ENCODE measurements at places on chromosomes 6 and 20. TPM values are rescaled to one million over a fixed set of nuclear protein-coding genes. Genes with fewer than 3 reads are reported as not detected.
A peak's percentile ranks its signal among the peaks of the same experiment; 100 is the strongest.

- H3K27ac ChIP-seq: no peak overlapping the region
- H3K4me3 ChIP-seq: no peak overlapping the region
- no peaks in the 10 kb centered on the region for H3K36me3 ChIP-seq
These were observed 10.3 kb downstream of the C20orf203 start for GRCh38 chr20:32663335-32664011.

GRCh38 chr6:142705054-142705453 lies 239.9 kb downstream of the HIVEP2 start:
- no peak for DNase-seq
- no peaks in the 10 kb centered on the region for H3K36me3 ChIP-seq
- no peak overlapping the region for H3K4me3 ChIP-seq

DNA sequence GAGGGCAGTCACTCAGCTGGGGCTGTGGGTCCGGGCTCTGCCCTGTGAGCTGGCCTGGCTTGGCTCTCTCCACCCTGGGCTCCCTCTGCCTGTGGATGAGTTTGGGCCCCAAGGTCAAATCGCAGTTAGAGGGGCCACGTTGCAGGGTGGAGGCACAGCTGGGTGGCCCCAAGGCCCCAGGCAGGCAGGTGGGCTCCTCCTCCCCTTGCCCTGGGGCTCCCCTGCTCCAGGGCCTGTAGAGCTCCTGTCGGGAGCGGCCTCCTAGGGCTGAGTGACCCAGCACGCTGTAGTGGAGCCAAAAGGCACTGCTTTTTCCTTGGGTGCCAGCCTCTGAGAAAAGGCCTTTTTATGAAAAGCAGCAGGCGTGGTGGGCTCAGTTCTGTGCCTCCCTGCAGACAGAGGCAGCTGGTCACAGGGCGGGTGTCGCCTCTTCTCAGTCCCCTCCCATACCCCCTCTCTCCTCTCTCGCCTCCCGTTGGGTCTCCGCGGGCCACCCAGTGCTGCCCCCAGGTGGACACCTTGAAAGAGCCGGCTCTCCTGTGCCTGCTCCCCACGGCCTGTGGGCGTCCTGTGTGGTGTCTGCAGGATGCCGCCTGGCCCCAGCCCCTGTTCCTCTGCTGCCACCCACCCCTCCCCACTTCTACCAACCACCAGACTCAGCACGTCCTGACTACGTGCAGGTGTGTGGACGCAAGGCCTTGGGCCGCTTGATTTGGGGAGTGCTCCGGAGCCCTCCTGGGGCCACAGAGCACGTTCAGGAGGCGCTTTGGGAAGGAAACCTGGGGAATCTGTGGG lies 13.2 kb downstream of the SS18L1 start:
- H3K4me3 ChIP-seq: no peak overlapping the region
- H3K27me3 ChIP-seq: no peaks in the 10 kb centered on the region
- H3K27ac ChIP-seq: no peak overlapping the region

SLC17A2 gene
- total RNA-seq: not detected

PMEPA1 gene
- total RNA-seq: 1,302 TPM

REM1 gene
- not detected for total RNA-seq

DNA sequence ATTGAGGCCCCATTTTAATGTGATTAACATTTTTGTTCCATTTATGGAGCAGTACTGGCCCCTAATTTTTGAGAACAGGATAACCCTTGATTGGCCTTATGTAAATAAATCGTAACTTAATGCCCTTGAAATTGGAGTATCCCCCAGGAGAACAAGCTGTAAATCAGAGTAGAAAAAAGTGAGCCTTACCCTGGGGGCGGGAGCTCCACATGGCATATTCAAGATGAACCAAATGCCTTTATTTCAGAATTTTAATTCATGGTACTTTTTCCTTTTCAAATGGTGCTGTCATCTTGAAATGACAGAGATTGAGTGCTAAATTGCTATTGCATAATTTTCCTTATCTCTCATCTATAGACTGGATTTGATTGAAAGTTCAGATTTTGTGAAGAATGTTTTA lies 809.5 kb upstream of the FLRT3 start:
- no peaks in the 10 kb centered on the region for H3K36me3 ChIP-seq
- H3K27ac ChIP-seq: no peak overlapping the region
- H3K27me3 ChIP-seq: no peaks in the 10 kb centered on the region
- no peak overlapping the region for H3K4me3 ChIP-seq
- DNase-seq: no peak

GRCh38 chr6:17472653-17473183 lies 79.3 kb downstream of the CAP2 start:
- H3K36me3 ChIP-seq: no peaks in the 10 kb centered on the region
- H3K27ac ChIP-seq: no peak overlapping the region
- DNase-seq: no peak
- H3K4me3 ChIP-seq: no peak overlapping the region
- peaks cover 7% of the 10 kb centered on the region for H3K4me1 ChIP-seq

CRISP2 gene
- not detected for total RNA-seq

GRCh38 chr6:145816392-145816791 lies 1.8 kb upstream of the FBXO30 start:
- no peak for DNase-seq
- peaks cover 20% of the 10 kb centered on the region for H3K36me3 ChIP-seq
- no peak overlapping the region for H3K4me3 ChIP-seq
- H3K27me3 ChIP-seq: no peaks in the 10 kb centered on the region

DNA sequence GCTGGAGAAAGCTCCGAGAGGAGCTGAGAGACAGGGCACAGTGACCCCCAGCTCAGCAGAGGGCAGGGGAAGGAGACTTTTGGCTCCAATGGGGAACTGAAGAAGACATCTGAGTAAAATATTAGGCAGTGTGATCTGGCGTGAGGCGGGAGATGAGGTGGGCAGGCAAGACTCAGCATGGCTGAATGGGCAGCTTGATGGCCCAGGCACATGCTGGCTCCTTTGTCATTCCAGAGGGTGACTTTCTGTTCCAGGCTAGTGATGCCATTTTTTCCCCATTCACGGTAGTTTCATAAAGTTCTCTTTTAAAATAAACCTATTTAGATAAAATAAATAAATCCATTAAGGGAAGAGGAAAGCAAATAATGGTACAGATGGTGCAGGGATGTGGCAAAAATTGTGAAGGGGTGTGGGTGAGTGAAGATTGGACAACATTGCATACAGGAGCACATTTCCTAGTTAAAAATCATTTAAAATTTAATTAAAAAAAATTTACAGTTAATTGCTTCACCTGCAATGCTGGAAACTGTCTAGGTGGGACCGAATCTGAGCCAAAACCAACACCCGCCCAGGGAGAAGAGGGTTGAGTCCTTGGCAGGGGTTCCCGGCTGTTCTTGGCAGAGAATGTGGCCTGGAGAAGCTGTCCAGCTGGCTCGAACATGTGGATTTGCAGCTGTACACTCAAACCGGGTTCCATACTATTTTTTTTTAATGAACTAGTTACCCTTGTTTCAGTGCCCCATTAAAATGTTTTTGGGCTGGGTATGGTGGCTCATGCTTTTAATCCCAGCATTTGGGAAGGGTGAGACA lies 41.7 kb upstream of the PRELID3B start:
- no peak overlapping the region for H3K4me3 ChIP-seq
- peaks cover 85% of the 10 kb centered on the region for H3K27me3 ChIP-seq
- DNase-seq: no peak
- no peaks in the 10 kb centered on the region for H3K36me3 ChIP-seq
- no peaks in the 10 kb centered on the region for H3K4me1 ChIP-seq
- no peak overlapping the region for H3K27ac ChIP-seq

FAM83B gene
- 22.2 TPM for total RNA-seq

- no peak overlapping the region for H3K27ac ChIP-seq
- no peaks in the 10 kb centered on the region for H3K4me1 ChIP-seq
- no peak overlapping the region for H3K4me3 ChIP-seq
- H3K27me3 ChIP-seq: no peaks in the 10 kb centered on the region
- DNase-seq: no peak
These were observed 22.8 kb upstream of the SCGN start for GRCh38 chr6:25629198-25629576.

SLC32A1 gene
- total RNA-seq: not detected

ADGRF4 gene
- 7.3 TPM for total RNA-seq

TSPO2 gene
- not detected for total RNA-seq

- no peaks in the 10 kb centered on the region for H3K36me3 ChIP-seq
- peaks cover 52% of the 10 kb centered on the region for H3K27me3 ChIP-seq
- no peak overlapping the region for H3K4me3 ChIP-seq
- H3K4me1 ChIP-seq: peaks cover 8% of the 10 kb centered on the region
- no peak overlapping the region for H3K27ac ChIP-seq
These were observed 6.9 kb upstream of the PRND start for GRCh38 chr20:4714818-4715217.

GRCh38 chr6:145836772-145837171 lies 22.2 kb upstream of the FBXO30 start:
- no peak overlapping the region for H3K27ac ChIP-seq
- H3K4me1 ChIP-seq: no peaks in the 10 kb centered on the region
- no peak overlapping the region for H3K4me3 ChIP-seq
- H3K27me3 ChIP-seq: no peaks in the 10 kb centered on the region
- DNase-seq: no peak

- peak; percentile 19 for DNase-seq
- peak within 1 kb of the TSS; percentile 53 for H3K4me3 ChIP-seq
- no peaks in the 10 kb centered on the region for H3K27me3 ChIP-seq
- H3K27ac ChIP-seq: no peak within 1 kb of the TSS
These were observed at the start of gene DDO for GRCh38 chr6:110415086-110415916. Gene DDO, minus strand, starts transcription at chr6:110415575. Its CDS starts 2,113 bp downstream, at chr6:110413462.

NKAIN2 gene
- not detected for total RNA-seq

CDSN gene
- total RNA-seq: 0.35 TPM

DNA sequence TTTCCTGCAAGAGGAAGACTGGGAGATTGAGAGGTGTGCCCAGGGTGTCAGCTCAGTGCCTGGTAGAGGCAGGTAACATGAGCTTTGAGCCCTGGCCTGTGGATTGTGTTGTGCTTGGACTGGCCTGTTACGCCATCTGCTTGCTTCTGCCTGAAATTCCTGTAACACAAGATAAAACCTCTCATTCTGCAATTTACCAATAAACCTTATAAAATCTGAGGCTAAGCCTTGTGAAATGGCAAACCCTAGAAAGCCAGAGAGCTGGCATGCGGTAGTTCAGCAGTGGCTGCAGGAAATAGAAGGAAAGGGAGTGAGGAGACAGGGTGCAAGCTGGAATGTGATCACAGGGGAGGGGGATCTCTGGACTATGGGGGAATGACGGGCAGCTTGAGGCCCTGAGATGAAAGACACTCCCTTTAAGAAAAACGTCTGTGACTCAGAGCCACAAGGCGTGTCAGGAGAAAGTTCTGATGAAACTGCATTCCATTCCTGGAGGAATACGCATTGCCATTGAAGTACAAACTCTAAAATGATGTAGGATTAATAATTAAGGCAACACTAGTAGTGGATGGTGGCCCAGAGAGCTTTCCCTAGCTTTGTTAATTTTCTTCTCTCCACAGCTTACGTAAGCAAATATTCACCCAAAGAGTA lies 26.3 kb upstream of the TFAP2A start:
- no peaks in the 10 kb centered on the region for H3K27me3 ChIP-seq
- peaks cover 13% of the 10 kb centered on the region for H3K4me1 ChIP-seq
- peaks cover 12% of the 10 kb centered on the region for H3K36me3 ChIP-seq
- peak overlapping the region; percentile 63 for H3K4me3 ChIP-seq
- H3K27ac ChIP-seq: peak overlapping the region; percentile 87

POM121L2 gene
- total RNA-seq: not detected

DEFB132 gene
- not detected for total RNA-seq

- no peak for DNase-seq
- no peaks in the 10 kb centered on the region for H3K27me3 ChIP-seq
- no peak overlapping the region for H3K27ac ChIP-seq
These were observed 95.3 kb downstream of the MLIP start for GRCh38 chr6:54206510-54206909.

TEAD3 gene
- 27.3 TPM for total RNA-seq

- no peaks in the 10 kb centered on the region for H3K36me3 ChIP-seq
- peak overlapping the region; percentile 1 for H3K27ac ChIP-seq
- H3K4me1 ChIP-seq: peaks cover 28% of the 10 kb centered on the region
- no peaks in the 10 kb centered on the region for H3K27me3 ChIP-seq
These were observed 55.3 kb upstream of the FAM83D start for GRCh38 chr20:38870733-38871559.

DNA sequence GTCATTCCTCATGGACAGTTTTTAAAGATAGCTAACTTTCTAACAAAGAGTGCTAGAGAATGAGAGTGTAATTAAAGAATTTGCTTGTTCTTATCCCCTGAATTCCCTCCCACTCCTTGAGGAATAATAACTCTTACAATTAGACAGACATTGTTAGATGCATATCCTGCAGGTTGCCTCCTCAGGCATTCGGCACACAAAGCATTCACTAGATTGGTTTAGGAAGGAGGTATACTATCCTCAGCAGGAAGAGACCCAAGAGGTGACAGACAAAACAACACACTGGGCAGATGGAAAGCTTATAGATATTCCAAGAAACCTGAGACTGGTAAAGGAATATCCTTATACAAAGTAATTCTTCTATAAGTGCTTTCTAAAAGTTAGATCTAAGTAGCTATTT lies 109.1 kb upstream of the FAM184A start:
- no peak overlapping the region for H3K27ac ChIP-seq
- H3K36me3 ChIP-seq: peaks cover 4% of the 10 kb centered on the region
- DNase-seq: no peak
- no peaks in the 10 kb centered on the region for H3K27me3 ChIP-seq
- no peaks in the 10 kb centered on the region for H3K4me1 ChIP-seq
- H3K4me3 ChIP-seq: no peak overlapping the region

PRDM13 gene
- total RNA-seq: 1.3 TPM

DNA sequence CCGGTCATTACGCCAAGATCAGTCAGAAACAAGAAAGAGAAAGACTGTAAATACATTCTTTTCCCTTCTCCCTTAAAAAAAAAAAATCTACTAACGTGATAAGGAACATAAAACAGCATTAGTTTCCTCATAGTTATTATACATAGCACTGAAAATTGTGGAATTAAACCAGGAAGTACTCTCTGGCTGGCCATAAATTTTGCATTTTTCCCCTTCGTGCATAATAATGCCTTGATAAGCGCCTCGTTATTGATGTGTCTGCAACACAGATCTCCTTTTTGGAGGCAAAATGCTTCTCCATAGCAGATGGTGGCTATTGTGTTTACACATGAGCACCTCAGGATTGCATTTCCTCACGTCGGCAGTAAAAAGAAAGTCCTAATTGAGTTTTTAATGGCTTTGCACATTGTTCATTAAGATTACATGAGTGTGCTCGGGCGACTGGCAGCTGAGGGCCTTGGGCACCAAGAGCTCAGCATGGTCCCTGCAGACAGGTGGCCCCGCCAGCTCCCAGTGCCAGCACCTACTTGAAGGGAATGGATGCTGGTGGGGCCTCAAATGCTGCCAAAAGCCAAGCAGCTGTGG lies 394.5 kb downstream of the PTPRT start:
- no peaks in the 10 kb centered on the region for H3K36me3 ChIP-seq
- no peak for DNase-seq
- peaks cover 65% of the 10 kb centered on the region for H3K27me3 ChIP-seq
- H3K4me3 ChIP-seq: no peak overlapping the region
- H3K27ac ChIP-seq: no peak overlapping the region
- no peaks in the 10 kb centered on the region for H3K4me1 ChIP-seq
